Type B pancreatic cell (in vitro differentiated cells): ENCODE measurements at places on chromosomes 13 and 19. TPM values are rescaled to one million over a fixed set of nuclear protein-coding genes. Genes with fewer than 3 reads are reported as not detected.

Gene SIGLEC14
- total RNA-seq: not detected in 2 replicates

DNA sequence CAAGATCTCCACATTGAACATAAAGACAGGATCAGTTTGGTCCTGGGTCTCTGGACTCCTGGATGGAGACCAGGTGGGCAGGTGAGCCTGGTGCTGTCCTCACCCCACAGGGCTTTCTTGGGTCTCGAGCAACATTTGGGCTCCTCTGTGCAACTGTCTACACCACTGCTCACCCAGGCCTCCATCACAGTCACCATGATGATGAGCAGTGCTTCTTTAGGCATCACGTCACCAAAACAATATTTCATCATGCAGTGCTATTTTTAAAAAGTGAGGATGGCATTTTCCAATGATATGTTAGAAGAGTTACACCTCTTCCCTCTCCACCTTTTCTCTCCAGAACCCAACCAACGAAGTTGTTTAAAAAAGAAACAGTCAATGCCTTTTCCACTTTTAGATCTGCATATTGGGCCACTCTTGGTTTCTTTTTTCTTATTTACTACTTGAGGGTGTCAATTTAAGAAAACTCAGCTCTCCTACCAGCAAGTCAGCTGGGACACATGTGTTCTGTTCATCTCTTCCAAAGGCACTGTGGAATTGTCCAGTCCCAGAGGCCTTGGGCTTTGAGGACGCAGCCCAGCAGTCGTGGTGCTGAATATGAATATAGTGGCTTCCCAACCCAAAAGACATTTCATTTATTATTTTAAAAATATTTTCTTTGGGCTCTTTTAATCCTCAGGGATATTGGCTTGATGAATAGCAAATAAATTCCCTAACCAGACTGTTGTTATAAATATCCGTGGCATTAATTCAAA, 405.7 kb downstream of the KCNRG start:
- no peak for DNase-seq
- no peaks in the 10 kb centered on the region for H3K36me3 ChIP-seq
- no peak overlapping the region for H3K27ac ChIP-seq
- H3K4me3 ChIP-seq: no peak overlapping the region
- H3K4me1 ChIP-seq: peaks cover 20% of the 10 kb centered on the region
- H3K27me3 ChIP-seq: no peaks in the 10 kb centered on the region

GRCh38 chr13:112209711-112210110, 142.8 kb downstream of the SOX1 start:
- no peaks in the 10 kb centered on the region for H3K36me3 ChIP-seq
- H3K4me3 ChIP-seq: no peak overlapping the region
- no peak overlapping the region for H3K27ac ChIP-seq

DNA sequence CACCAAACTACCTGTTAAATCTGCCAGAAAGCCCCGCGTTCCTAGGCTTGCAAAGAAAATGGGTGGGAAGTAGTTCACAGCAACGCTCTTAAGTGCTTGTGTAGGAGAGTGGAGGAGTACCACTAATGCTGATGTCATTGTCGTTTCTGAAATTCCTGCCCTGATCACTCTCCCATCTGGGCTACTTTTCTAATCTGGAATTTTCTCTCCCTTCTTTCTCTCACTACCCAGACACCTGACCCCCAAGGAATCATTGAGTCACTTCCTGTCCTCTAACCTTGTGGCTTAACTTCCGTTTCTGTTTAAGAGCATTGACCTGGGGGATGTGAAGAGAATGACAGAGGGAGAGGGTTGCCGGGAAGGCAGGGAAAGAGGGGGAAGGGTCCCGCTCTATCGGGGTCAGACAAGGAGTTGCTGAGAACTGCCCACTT, 98.7 kb downstream of the STARD13 start:
- no peaks in the 10 kb centered on the region for H3K27me3 ChIP-seq
- H3K27ac ChIP-seq: no peak overlapping the region
- peaks cover 16% of the 10 kb centered on the region for H3K36me3 ChIP-seq
- H3K4me3 ChIP-seq: no peak overlapping the region

GRCh38 chr13:71290963-71291841, 575.8 kb downstream of the DACH1 start:
- no peaks in the 10 kb centered on the region for H3K36me3 ChIP-seq
- H3K27me3 ChIP-seq: no peaks in the 10 kb centered on the region
- DNase-seq: no peak
- H3K4me1 ChIP-seq: peaks cover 7% of the 10 kb centered on the region
- H3K27ac ChIP-seq: no peak overlapping the region

GRCh38 chr19:48872884-48873475, 759 bp downstream of the PPP1R15A start:
- H3K36me3 ChIP-seq: peaks cover 33% of the 10 kb centered on the region
- H3K27ac ChIP-seq: peak overlapping the region; percentile 100
- H3K27me3 ChIP-seq: peaks cover 4% of the 10 kb centered on the region
- DNase-seq: no peak

DNA sequence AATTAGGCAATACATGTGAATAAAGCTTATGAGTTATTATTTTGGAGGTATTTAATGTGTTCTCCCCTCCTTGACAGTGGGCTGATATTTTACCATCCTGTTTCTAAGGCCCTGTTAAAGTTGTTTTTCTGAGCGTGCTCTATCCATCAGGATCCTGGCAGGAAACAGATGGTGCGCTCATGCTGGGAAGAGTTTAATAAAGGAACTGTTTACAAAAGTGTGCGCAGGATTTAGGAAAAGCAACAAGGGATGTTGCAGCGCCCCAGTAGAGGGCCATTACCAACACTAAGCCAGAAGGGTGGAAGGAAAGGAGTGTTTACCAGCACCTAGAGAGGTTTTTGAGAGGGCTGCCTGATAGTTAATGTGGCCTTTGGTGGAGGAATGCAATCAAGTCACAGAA, 374.5 kb downstream of the KCNRG start:
- DNase-seq: no peak
- peaks cover 27% of the 10 kb centered on the region for H3K4me1 ChIP-seq
- no peaks in the 10 kb centered on the region for H3K27me3 ChIP-seq
- H3K36me3 ChIP-seq: no peaks in the 10 kb centered on the region

DNA sequence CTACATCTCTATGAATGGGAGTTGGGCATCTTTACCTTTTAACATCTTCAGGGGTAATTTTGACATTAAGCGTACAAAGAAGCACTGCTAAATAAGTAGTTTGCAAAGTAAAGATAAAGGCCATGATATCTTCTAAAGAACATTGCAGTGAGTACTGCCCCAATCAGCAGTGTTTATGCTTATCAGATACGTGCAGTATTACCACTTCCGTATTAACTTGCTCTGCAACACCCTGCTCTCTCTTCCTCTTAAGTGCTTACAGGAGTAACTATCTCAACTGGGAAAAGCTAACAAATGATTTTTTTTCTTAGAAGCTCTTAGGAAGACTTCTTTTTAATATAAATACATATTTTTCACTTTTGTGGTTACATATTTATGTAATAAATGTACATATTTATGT, 793.7 kb upstream of the SLC10A2 start:
- H3K27ac ChIP-seq: no peak overlapping the region
- DNase-seq: no peak
- no peaks in the 10 kb centered on the region for H3K36me3 ChIP-seq
- no peaks in the 10 kb centered on the region for H3K27me3 ChIP-seq
- peaks cover 6% of the 10 kb centered on the region for H3K4me1 ChIP-seq

- no peak overlapping the region for H3K4me3 ChIP-seq
- no peak for DNase-seq
- H3K27ac ChIP-seq: no peak overlapping the region
Measured at GRCh38 chr19:15891434-15891833, 6.4 kb downstream of the CYP4F2 start.

DNA sequence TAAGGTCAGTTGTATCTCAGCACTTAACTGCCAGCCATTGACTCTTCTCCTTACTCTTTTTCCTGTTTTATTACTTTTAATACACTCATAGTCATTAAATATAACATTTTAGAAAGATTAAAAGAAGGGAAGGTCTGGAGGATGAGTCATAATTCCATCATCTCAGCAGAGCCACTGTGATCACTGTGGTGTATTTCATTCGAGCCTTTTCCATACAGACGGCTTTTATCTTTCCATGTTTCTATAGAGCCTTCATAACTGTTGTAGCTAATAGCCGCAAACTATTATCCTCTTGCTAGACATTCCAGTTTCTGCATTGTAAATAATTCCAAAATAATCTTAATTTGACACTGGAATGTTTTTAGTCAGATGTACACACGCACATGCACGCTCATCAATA, 4.7 kb upstream of the FLT1 start:
- no peak for DNase-seq
- H3K4me1 ChIP-seq: no peaks in the 10 kb centered on the region
- H3K27ac ChIP-seq: no peak overlapping the region
- H3K27me3 ChIP-seq: peaks cover 74% of the 10 kb centered on the region

Gene MAG
- 2.1 TPM in 1 of 2 replicates, not detected in the other for total RNA-seq

- H3K27ac ChIP-seq: no peak overlapping the region
- H3K4me3 ChIP-seq: no peak overlapping the region
- no peaks in the 10 kb centered on the region for H3K36me3 ChIP-seq
- H3K4me1 ChIP-seq: peaks cover 20% of the 10 kb centered on the region
- peaks cover 3% of the 10 kb centered on the region for H3K27me3 ChIP-seq
Measured at GRCh38 chr13:38755793-38756192, 68.9 kb downstream of the FREM2 start.

- no peak overlapping the region for H3K4me3 ChIP-seq
- no peak for DNase-seq
- no peaks in the 10 kb centered on the region for H3K36me3 ChIP-seq
- H3K27me3 ChIP-seq: no peaks in the 10 kb centered on the region
Measured at GRCh38 chr13:76783798-76784197, 102.4 kb downstream of the KCTD12 start.

Gene THSD1
- total RNA-seq: 0.63 and 0.64 TPM in 2 replicates

DNA sequence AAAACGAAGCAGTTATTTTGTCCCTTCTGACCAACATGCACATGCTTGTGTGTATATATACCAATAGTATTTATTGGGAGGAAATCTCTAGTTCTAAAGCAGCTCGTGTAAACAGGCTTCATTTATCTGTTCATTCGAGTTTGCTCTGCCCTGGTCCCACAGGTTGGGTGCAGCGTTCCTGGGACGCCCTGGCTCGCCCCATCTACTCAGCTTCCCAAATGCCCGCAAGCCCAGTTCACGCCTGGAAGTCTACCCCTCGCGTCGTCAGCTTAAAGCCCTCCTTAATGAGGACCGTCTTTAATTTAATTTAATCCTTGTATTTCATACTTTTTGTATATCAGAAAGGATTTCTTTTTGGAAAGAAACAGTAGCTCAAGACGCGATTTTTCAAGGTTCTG, 604 bp downstream of the THSD1 start:
- DNase-seq: no peak
- peak overlapping the region; percentile 74 for H3K4me3 ChIP-seq
- H3K27ac ChIP-seq: no peak overlapping the region
- H3K36me3 ChIP-seq: peaks cover 10% of the 10 kb centered on the region
- peaks cover 45% of the 10 kb centered on the region for H3K27me3 ChIP-seq
- no peaks in the 10 kb centered on the region for H3K4me1 ChIP-seq

GRCh38 chr13:21047591-21048282, 13.6 kb downstream of the LATS2 start:
- DNase-seq: no peak
- H3K27ac ChIP-seq: no peak overlapping the region
- H3K4me1 ChIP-seq: peaks cover 16% of the 10 kb centered on the region
- H3K4me3 ChIP-seq: no peak overlapping the region
- no peaks in the 10 kb centered on the region for H3K27me3 ChIP-seq
- peaks cover 24% of the 10 kb centered on the region for H3K36me3 ChIP-seq

DNA sequence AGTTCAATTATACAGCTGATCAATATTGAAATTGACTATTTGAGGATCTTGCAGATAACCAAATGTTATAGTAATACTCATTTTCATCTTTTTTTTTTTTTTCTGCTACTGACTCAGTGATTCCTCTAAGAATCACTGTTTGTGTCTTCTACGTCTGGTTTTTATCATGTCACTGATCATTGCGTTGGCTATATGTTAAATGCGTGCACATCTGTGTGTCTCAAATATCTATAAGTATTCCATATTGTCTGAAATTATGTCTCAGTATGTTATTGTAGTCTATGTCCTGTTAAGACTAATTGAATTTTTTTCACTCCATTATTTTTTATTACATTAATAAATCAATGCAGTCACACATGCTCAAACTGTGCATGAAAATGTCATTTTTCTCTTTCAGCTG, 200.5 kb downstream of the PCDH20 start:
- DNase-seq: no peak
- H3K27ac ChIP-seq: no peak overlapping the region
- no peaks in the 10 kb centered on the region for H3K4me1 ChIP-seq
- no peak overlapping the region for H3K4me3 ChIP-seq
- peaks cover 5% of the 10 kb centered on the region for H3K27me3 ChIP-seq

- H3K36me3 ChIP-seq: peaks cover 15% of the 10 kb centered on the region
- H3K4me3 ChIP-seq: no peak overlapping the region
- H3K27ac ChIP-seq: peak overlapping the region; percentile 15
Measured at GRCh38 chr19:15291548-15292021, 40.8 kb downstream of the BRD4 start.
